ENCODE measurements at places on chromosomes 2 and 18. TPM values are rescaled to one million over a fixed set of nuclear protein-coding genes. Genes with fewer than 3 reads are reported as not detected.

The CHRNG gene
- not detected for total RNA-seq

The PROKR1 gene
- total RNA-seq: not detected

The TEKT4 gene
- not detected for total RNA-seq

The NPC1 gene
- 34.5 TPM for total RNA-seq

The LOXHD1 gene
- under 0.01 TPM for total RNA-seq

The CD207 gene
- total RNA-seq: not detected

The FAM161A gene
- 2.2 TPM for total RNA-seq

The NTSR2 gene
- total RNA-seq: not detected

The ADD2 gene
- not detected for total RNA-seq

The SALL3 gene
- total RNA-seq: not detected

The HOXD10 gene
- 58.7 TPM for total RNA-seq

The SP9 gene
- total RNA-seq: under 0.01 TPM

The CAPN14 gene
- total RNA-seq: under 0.01 TPM

The STPG4 gene
- 0.64 TPM for total RNA-seq
